Hematopoietic multipotent progenitor cell treated with erythropoietin and hydrocortisone succinate and interleukin-3 and kit ligand, for 8 days (in vitro differentiated cells): ENCODE measurements at places on chromosomes 16 and 17.

DNA sequence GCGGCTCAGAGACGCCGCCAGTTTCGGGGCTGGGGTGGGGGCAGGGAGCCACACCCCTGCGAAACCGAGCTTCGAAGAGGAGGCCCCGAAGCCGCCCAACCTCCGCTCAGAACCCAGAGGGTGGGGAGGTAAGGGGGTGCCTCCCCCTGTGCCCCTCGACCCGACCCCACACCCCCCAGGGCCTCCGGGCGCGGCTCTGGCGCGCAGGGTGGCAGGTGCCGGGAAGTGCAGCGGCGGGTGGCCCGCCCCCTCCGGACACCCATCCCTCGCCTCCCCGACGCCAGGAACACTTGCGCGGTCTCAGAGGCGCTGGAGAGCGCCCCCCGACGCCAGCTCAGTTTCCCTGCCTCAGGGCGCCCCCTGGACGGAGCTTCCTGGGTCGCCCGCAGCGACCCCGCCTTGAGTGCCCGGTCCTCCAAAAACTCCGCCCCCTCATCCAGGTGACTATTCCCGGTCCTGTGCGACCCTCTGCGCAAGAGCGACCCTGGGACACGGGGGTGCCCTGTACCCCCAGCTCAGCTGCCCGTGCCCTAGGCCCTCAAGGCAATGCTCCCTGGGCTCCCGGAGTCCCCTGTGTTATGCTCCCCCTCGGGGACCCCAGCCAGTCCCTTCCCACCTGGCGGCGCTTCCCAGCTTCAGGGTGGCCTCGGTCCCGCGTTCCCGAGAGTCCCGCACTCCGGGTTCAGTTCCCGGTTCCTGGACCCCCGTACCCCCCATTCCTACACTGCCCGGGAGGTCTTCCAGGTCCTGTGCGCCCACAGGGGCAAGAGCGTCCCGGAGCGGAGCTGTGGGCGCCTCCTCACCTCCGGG, 562 bp downstream of the PPL start:
- no peak for DNase-seq

- peak; percentile 57 for DNase-seq
These were observed 1.3 kb upstream of the LRRC37A3 start for GRCh38 chr17:64920419-64921172.

DNA sequence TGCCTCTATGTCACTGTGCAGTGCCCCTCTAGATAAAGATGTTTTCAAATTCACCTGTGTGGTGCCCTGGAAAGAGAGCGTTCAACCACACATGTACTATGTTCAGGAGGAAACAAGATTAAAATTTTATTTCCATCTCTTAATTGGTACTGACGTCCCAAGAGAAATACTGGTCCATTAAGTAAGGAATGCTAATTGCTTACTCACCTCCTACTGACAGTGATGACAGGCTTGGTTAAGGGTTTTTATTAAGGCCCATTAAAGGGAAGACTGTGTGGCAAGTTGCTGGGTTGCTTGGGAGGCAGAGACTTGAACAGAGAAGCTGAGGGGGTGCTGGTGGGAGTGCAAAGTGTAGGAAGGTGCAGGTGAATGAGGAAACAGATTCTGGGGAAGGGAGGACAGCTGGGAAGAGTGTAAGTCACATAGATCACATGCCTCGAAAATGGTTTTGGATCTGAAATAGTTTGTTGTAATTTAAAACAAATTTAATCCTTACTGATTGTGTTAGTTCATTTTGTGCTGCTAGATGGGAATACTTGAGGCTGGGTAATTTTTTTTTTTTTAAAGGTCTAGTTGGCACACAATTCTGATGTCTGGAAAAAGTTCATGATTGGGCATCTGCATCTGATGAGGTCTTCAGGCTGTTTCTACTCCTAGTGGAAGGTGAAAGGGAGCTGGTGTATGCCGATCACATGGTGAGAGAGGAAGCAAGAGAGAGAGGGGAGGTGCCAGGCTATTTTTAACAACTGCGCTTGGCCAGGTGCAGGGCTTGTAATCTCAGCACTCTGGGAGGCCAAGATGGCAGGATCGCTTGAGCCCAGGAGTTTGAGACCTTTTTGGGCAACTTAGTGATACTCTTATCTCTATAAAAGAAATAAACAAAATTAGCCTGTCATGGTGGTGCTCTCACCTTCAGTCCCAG, 140.5 kb downstream of the CACNG3 start:
- no peak for DNase-seq

DNA sequence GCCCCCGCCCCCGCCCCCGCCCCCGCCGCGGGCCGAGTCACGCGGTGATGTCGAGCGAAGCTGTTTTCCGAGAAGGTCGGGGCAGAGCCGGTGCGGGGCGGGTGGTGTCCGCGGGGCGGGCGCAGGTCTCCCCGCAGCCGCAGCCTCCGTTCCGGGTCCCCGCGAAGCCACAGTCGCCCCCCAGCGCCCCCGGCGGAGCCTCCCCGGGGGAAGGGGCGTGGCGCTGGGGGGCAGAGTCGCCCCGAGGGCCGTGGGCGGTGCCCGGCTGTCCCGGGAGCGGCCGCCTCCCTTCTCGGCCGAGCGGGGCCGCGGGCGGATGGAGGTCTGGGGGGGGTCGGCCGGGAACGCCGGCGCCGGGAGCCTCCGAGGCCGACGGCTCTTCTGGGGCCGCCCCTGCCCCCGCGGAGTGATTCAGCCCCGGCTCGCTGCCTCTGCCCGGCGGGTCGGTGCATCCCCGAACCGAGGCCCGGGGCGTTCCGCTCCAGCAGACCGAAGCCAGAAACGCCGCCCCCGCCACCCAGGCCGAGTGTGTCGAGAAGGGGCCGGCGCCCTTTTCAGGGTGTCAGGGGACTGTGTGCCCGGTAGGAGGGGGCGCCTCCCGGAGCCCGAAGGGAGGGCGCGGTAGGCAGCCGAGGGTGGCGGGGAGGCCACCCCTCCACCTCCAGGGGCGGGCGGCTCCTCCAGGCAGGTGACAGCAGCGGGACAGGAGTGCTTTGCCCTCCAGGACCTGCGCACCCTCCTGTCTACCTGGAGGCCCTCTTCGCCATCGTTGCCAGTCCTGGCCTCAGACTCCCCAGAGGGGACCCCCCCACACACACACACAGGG, 1.7 kb downstream of the METRNL start:
- no peak for DNase-seq

GRCh38 chr17:48530887-48531272, at the start of gene HOXB1:
HOXB1 (minus strand) TSS chr17:48531011; CDS start chr17:48530904, 107 bp downstream.
- no peak for DNase-seq

- DNase-seq = peak; percentile 92
These were observed 5.4 kb downstream of the ATPAF2 start for GRCh38 chr17:18033442-18034099.

- DNase-seq = no peak
These were observed 57.5 kb downstream of the WIPI1 start for GRCh38 chr17:68399638-68400403.

DNA sequence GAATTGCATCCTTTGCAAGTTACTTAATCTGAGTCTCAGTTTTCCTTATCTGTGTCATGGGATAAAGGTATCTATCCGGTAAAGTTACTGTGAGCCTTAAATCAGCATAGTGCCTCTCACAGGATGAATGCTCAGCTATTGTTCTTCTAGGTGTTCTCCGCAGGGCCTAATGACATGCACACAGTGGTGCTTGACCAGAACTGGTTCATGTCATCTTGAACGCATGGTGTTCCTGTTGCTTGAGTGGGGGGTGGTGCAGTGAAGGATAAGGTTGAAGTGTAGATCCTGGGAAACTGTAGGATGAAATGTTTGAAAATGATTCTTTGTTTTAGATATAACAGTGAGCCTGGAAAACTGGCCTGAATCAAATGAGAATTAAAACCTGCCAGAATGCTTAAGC, 4.0 kb downstream of the KRT40 start:
- DNase-seq = no peak
